Umbilical cord (tissue), 2 donors: ENCODE measurements at places on chromosomes 11 and 22.

DNA sequence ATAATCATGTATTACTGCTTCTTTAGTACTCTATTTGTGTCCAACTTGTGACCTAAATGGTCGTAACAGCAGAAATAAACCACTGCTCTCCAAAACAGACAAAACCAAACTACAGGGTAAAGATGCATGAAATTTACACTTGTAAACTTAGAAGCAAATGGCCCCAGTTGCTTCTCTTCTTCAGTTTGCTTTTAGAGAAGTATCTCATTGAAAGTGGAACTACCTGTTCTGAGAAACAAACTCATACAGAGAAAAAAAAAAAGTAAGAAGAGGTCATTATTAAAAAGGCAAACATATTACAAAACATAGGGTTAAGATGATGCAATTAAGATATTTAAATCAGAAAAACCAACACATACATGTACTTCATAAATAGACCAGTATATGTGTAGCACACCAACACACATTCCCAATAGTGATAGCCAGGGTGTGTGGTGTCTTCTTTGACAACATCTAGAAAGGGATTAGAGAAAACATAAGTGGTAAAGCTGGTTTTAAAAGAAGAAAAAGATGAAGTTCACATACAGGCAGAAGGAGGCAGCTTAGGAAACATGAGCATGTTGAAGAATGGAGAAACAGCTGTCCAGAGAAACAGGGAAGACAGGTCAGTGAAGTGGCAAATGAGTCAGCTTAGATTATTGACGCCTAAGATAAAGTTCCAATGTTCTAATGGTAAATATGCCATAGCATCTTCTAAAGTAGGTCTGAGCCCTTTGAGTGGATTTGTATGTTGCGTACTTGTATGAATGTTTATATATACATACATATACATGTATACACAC, 844.7 kb upstream of the CCDC90B start:
- DNase-seq: no peak

- DNase-seq: no peak
These were observed 8.0 kb downstream of the FADS3 start for GRCh38 chr11:61883327-61883726.

GRCh38 chr11:114082415-114082748, 22.9 kb downstream of the ZBTB16 start:
- peak; percentile 53 for DNase-seq

GRCh38 chr11:121749691-121750090, 296.9 kb upstream of the SORL1-AS1 start:
- no peak for DNase-seq

- DNase-seq: no peak
These were observed 58.3 kb downstream of the PRR5L start for GRCh38 chr11:36354221-36355003.

GRCh38 chr11:12470236-12470635, 92.9 kb downstream of the PARVA start:
- no peak for DNase-seq

DNA sequence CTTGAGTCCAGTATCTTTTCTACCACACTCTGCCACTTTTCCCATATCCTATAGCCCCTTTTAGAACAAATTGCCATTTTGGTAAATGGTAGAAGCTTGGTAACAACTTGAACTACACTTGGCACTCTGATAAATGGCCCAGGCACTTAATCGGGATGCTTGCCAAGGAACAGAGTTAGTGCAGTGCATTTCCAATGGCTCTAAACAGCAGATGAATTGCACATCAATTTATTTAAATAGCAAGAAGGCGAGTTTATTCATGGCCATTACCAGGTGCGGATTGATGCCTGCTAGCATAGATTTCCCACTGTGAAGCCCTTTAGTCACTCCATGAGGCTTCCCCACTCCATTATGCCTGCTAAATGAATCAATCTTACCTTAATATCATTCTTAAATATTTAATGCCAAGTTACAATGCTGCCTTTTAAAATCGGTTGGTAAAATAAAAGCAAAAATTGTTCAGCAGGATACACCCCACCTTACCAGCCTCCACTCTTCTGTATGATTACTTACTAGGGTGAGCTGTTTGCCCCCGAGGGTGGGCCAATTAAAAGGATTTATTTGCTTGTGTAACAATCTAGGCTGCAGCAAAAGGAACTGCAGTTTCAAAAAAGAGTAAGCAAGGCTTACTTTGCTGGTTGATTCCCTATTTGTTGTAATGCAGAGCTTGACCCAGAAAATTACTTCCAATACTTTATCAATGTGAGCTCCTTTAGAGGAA, 136.0 kb upstream of the ARHGAP42 start:
- no peak for DNase-seq

GRCh38 chr11:66467756-66468155, 1.1 kb downstream of the PELI3 start:
- peak; percentile 32 for DNase-seq

DNA sequence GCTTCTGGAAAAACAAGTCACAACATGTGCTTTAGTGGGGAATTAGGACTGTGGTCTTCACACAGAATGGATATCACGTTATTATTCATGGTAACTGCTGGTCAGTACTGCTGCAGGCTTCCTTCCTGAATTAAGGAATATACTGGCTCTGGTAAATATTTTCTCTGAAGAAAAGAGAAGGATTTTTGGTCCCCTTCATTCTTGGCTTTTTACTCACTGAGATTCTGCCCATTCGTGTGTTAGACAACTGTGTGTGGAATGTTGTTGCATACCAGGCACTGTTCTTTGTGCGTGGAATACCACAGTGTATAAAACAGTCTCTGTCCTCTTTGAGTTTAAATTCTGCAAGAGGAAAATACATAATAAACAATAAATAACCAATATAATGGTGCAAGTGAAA, 80.3 kb downstream of the ALX4 start:
- DNase-seq: no peak
